Stimulated activated CD8-positive, alpha-beta memory T cell treated with anti-CD3 and anti-CD28 coated beads, Interleukin-15, amount 100 ng/mL, for 4 hours (primary cell): ENCODE measurements at places on chromosomes 2 and 18.

GRCh38 chr2:106358521-106358920 lies 109.7 kb downstream of the RGPD3 start:
- DNase-seq, result no peak

DNA sequence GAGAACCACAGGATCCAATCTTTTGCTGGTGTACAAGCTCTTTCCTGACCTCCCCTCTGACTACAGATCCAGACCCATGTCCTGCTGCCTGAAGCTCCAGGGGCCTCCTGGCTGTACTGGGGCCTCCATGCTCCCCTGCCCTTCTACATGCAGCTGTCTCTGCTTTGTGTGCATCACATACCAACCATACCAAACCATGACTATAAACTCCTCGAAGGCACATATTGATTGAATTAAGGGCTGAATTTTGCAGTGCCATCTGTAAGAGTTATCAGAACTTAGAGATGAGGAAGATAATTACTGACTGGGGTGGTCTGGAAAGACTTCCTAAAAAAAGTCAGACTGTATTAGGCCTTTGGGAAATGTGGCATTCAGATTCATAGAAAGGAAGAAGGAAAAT lies 139.9 kb upstream of the CXCR4 start:
- DNase-seq, result no peak

GRCh38 chr2:8641301-8641965 lies 40.4 kb upstream of the ID2 start:
- DNase-seq, result no peak

DNA sequence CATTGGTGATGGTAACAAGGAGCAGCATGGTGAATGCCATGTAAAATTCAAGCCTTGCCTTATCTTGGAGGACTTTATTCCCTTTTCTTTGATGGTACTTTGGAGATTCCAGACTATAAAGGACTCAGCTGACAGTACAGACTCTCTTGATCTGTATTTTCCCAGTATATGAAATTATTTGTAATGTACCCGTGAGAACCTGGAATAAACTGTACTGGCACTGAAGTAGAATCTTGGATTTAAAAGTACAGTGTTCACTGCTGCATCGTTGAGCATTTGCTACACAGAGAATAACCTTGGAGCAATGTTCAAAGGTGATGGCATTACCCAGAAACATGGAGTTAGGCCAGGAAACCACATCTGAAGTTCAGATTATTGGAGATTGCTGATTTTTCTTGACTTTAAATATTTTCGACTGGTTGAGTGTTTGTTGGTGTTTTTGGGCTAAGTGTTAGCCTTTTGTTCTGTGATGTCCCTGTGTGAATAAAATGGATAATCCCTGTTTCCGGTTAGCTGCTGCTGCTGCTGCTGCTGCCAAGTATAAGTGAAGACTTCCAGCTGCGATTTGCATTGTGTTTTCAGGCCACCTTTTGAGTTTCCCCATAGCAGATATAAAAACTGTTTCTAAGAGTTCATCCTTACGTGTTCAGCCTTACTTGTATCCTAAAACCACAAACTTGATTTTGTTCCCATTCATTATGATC lies 122.0 kb downstream of the SPTBN1 start:
- DNase-seq, result no peak
